COLO829 (cell line): ENCODE measurements at places on chromosomes 13 and 19.

GRCh38 chr13:110280985-110281688 lies 25.8 kb downstream of the COL4A1 start:
- DNase-seq = no peak

DNA sequence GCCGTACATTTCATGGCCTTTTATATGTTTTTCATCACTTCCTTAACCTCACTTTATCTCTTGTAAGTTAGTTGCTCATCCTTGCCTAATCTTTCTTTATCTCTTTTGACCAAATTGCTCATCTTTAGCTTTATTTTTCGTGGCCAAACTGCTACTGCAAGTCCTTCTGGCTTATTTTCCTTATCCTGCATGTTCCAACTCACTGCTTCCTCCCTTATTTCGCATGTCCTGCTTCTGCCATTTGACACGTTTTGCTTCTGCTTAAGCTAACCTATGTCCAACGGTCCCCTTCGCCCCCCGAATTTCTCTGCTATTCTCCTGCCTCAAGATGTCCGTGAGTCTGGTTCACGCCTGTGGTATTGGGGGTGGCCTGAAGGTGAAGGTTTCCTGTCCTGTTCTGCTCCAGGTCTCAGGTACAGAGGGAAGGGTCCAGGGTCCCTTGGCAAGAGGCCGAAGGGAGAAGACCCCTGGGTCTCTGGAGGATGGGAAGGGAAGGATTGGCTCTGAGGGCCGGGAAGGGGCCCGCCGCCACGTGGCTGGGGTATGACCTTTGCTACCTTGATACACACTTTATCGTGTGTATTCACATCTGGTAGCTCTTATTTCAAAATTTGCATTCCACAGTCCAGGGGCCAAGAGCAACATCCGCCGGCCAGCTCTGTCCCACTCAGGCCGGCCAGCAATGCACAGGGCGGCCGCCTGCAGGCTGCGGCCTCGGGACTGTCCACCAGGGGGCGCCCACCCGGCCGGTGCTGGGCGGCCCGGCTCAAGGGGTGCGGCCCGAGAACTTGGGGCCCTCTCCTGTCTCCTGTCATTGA lies 2.9 kb upstream of the C19orf85 start:
- no peak for DNase-seq

DNA sequence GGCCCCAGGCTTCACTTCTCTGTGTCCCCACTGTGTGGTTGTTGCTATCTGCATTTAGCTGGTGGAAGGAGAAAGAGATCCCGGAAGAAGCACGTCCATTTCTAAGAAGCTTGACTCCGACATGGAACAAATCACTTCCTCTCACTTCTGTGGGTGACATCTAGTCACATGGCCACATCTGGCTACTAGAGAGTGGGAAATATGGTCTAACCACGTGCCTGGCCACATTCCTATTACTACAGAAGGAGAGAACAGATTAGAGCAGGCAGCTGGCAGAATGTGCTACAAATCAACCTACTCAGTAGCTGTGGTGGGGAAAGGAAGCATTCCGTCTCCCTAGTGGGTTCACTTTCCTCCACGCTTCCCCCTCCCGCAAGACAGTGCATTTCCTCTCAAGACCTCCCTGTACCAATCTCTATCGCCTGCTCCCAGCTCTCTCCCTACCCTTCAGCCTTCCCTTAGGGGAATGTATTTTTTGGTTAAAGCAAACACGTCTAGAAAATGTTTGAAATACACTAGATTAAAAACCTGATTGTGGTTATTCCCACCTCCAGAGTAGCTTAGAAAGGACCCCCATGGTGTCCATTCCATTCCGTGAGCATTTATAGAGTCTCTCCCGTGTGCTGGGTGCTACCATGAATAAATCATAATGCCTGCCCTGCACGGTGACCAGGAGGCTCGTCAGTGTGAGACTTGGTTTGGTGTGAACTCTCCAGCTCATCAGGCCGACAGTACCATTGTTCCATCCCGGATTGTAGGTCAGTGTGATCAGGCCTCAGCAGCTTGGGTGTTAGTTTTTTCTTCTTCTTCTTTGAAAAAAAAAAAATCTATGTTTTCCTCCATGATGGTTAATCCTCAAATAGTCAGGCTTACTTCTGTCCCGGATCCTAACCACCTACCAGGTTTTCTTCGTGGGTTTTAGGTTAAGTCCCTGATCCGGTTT lies 8.0 kb upstream of the AMER2 start:
- DNase-seq = no peak

GRCh38 chr19:22625266-22626035 lies 8.7 kb upstream of the ZNF492 start:
- no peak for DNase-seq

GRCh38 chr19:7512400-7512851 lies 3.5 kb upstream of the ZNF358 start:
- no peak for DNase-seq

GRCh38 chr13:94595001-94595949 lies 677 bp downstream of the TGDS start:
- DNase-seq = no peak

DNA sequence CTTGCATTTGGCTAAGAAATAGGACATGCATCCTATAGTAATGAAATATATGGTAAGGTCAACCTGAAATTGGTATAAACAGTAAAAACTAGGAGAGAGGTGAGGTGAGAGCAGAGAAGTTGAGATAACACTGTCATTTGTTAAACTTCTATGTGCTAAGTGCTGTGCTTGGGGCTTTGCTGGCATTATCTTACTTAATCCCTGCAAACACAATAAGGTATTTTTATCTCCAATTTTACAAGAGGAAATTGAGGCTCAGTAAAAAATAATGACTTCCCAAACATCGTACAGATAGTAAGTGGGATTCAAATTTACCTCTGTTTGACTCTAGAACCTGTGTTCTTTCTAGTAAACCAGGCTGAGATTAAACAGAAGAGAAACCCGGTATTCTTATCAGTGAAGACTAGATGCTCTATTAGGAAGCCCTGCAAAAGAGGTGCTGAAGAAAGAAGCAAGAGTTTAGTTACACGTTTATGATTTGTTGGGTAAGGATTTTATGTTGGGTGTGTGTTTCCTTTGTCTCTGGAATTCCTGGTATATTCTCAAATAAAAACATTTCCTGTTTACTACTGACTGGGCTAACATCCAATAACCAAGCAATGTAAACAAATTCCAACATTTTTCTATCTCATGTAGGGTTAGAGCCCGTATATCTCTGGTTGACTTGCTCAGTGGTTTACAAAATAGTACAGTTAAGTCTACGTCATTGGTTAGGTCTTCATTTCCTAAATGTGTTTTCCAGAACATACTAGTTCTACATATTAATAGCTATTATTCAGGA lies 137.3 kb upstream of the FNDC3A start:
- no peak for DNase-seq

DNA sequence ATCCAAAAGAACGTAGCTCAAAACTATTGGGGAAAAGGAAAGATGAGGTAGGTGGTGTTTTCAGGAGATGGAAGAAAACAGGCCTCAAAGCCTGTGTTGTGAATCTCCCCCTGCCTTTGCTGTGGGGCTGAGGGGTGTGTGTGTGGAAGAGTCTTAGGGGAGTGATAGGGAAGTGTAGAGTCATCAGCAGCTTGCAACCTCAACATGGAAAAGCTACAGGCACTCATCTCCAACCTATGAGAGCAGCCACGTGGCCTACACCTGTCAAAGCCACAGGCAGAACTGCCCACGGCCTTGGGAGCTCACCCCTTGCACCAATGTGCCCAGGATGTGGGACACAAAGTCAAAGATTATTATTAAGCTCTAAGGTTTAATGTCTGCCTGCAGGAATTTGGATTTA lies 4.3 kb upstream of the SIGLEC12 start:
- no peak for DNase-seq

DNA sequence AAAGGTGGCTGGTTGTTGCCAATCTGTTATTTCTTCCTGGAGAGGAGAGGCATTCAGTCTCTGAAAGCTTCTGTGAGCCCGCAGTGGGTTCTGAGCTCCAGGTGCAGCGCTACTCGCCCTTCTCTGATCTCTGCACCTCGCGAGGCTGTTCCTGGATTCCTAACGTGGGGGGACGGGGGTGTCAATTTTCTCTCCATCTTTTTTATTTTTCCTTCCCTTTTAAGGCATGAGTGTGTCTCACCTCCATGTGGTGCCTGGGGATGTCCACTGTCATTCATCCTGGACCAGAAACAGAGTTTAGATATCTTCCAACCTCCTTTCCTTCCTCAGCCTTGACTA lies 626 bp downstream of the ZNF233 start:
- no peak for DNase-seq

- DNase-seq = no peak
These were observed at the start of gene GJA3 for GRCh38 chr13:20160306-20161274. Gene GJA3 (minus strand): TSS chr13:20161052. CDS start chr13:20143288, 17,764 bp downstream.

DNA sequence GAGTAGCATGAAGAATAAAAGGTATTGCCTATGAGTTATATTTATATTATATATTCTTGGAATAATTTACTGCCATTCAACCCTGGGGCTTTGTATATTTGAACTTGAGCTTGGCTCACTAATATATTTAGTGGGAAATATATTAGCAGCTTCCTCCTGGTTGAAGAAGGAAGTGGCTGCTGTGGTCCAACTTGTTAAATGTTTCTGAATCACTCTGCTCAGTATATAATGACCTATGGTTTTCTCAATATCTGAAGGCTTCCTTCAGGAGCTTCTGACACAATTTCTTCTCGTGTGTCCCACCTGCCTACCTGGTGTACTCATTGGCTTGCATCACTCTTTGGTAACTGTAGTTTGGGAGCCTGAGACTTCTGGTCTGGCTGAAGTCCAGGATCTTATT lies 646.4 kb downstream of the TBC1D4 start:
- no peak for DNase-seq

GRCh38 chr19:14582894-14583340 lies at the start of gene CLEC17A:
Gene CLEC17A (plus strand): TSS chr19:14583084. CDS start chr19:14583161, 77 bp downstream.
- no peak for DNase-seq

GRCh38 chr19:17860993-17861360 lies 1.3 kb downstream of the RPL18A start:
- no peak for DNase-seq

DNA sequence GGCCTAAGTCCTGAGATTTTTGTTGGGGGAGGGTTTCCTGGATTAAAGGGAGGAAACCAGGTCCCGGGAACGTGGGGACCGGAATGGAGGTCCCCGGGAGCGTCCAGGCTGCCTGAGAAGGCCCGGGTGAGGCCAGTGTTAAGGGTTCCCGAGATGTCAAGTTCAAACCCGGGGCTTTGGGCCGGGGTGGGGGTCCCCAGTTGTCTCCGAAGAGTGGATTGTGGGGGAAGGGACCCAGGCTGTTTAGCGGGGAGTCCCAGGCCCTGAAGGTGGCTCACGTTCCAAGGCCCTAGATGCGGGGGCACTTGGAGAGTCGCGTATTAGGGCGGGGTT lies 262 bp downstream of the COX7A1 start:
- no peak for DNase-seq

- no peak for DNase-seq
These were observed 108.6 kb downstream of the COL4A2 start for GRCh38 chr13:110415669-110416068.

GRCh38 chr13:50932091-50932490 lies 22.5 kb downstream of the RNASEH2B start:
- DNase-seq = no peak

- DNase-seq = no peak
These were observed 23.7 kb downstream of the NOSIP start for GRCh38 chr19:49556412-49557398.

DNA sequence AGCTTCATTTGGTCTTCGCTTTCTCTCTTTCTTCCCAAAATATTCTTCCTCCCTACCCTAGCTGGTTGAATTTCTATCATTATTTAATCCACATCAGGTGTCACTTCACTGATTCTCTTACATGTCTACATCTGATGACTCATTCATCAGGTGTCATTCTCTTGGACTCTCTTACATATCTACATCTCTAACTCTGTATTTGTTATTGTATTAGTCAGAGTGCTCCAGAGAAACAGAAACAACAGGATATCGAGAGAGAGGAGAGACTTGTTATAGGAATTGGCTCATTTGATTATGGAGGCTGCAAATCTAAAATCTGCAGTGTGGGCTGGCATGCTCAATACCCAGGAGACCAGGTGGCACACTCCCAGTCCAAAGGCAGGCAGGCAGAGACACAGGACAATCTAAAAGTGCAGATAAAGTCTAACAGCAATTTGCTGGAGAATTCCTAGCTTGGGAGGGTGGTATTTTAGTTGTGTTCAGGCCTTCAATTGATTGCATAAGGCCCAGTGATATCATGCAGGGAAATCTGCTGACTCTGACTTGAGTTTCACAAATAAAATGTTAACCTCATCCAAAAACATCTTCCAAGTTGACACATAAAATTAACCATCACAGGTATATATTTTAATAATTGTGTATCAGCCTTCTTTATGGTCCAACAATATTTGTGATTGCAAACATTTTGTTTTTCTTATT lies 541.4 kb upstream of the SLITRK5 start:
- DNase-seq = no peak

DNA sequence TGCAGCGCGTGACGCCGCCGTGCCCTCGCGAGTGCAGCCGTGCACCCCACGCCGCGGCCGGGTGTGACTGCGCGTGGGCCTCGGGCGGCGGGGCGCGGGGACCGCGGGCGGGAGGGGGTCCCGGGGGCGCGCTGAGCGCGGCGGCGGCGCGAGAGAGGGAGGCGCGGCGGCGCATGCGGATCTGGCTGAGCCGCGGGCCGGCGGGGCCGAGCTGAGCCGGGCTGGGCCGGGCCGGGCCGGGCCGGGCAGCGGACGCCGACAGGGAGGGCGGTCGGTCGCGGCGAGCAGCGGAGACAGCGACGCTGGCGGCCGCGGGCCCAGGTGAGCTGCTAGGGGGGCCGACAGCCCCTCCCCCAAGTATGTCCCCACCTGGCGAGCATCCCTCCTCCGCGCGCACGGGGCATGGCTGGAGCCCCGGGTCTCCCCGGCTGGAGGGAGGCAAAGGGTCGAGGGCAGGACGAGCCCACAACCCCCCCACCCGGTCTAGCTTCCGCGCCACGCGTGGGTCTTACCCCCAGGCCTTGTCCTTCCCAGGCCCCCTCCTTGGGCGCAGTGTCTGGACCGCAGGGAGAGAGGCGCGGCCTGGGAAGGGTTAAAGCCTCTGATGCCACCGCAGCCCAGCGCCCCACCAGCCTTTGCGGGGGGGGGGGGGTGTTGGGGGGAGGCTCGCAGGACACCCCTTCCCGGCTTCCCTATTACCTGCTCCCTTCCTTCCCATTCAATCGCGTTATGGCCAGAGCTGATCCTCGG lies at the start of gene SPTBN4:
Gene SPTBN4 (plus strand): TSS at position 17 of the 750 bp plus-strand sequence. CDS start 5,621 bp downstream, outside the sequence.
- no peak for DNase-seq

DNA sequence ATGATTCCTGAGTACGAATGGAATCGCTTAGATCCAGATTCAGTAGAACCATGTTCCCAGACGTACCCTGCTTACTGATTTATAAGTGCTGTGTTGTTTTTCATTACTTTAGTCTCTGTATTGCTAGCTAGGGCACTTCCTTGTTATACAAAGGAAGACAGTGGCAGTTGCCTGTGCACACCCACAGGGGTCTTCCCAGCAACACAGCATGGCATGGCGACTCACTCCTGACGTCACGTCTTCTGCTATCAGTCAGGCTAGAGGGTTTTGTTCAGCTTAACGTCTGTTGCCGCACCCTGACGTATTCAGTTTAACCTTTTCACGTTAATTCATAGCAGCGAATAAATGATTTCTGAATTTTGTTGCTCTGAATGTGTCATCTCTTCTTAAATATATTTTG lies 295.1 kb downstream of the MYO16 start:
- DNase-seq = no peak

DNA sequence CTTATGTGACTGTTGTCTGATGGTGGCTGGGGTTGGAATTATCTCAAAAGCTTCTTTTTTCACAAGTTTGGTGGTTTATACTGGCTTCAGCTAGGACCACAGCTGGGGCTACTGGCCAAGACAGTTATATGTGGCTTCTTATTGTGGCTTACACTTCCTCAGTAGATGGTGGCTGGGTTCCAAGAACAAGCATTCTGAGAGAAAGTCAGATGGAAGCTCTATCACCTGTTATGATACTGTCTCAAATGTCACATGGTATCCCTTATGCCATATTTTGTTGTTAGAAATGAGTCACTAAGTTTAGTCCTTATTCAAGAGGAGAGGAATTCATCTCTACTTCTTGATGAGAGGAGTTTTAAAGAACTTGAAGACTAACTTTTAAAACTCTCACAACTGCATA lies 41.6 kb downstream of the NDFIP2 start:
- DNase-seq = no peak
